BE2C (cell line): ENCODE measurements at places on chromosomes 2 and 18.

DNA sequence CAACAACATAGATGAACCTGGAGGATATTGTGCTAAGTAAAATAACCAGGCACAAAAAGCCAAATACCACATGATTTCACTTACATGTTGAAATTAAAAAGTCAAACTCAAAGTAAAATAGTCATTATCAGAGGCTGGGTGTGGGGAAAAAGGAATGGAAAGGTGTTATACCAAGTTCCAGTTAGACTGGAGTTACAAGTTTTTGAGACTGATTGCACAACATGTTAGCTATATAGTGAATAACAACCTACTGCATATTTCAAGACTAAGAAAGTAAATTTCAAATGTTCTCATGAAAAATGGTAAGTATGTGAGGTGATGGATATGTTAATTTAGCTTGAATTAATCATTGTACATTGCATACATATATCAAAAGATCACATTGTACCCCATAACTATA, 116.8 kb upstream of the HNMT start:
- DNase-seq = no peak

DNA sequence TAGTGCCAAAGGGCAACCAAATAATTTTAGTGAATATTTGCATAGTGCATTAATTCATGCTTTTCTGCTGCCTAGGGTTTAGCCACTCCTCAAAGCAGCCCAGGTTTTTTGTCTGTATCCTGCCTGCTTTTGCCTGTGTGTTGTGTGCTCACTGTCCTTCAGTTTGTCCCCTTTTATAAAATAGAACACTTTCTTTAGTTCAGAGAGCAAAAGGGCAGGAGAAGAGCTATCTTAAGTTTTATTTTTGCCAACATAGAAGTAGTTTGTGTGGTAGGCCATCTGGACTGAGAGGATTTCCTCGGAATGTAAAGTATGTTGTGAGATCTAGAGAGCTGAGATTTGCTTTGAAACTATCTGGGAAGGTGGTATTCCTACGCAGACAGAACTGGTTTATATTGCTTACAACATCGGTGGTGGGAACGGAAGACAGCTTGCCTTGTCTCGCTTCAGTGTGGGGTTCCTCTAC, 64.9 kb downstream of the EML4 start:
- no peak for DNase-seq

DNA sequence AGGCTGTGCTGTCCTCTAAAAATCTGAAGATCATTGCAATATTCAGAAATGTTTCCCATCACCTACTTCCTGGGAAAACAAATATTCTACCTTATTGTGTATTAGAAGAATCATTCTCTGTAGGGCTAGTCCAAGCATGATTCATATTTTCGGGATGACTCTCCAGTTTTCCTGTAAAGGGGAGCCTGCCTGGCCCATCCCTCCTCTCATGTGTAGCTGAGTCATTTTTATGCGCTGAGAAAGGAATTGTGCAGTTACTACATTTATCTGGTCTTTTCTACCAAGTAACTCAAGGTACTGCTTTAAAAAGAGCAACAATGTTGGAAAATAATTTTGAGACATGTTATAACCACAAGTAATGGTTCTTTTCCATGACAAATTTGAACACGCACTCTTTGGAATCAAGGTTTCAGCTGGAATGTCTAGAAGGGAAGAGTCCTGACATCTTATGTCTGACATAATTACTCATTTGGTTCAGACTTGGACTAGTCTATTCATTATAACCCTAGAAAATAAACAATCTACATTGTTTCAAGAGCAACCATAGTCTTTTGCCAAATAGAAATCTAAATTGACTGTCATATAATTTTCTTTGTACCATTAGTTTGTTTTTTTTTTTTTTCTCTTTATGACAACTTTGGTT, 6.6 kb downstream of the DSG3 start:
- DNase-seq = no peak

GRCh38 chr2:85523062-85523902, 15.7 kb upstream of the MAT2A start:
- DNase-seq = no peak

DNA sequence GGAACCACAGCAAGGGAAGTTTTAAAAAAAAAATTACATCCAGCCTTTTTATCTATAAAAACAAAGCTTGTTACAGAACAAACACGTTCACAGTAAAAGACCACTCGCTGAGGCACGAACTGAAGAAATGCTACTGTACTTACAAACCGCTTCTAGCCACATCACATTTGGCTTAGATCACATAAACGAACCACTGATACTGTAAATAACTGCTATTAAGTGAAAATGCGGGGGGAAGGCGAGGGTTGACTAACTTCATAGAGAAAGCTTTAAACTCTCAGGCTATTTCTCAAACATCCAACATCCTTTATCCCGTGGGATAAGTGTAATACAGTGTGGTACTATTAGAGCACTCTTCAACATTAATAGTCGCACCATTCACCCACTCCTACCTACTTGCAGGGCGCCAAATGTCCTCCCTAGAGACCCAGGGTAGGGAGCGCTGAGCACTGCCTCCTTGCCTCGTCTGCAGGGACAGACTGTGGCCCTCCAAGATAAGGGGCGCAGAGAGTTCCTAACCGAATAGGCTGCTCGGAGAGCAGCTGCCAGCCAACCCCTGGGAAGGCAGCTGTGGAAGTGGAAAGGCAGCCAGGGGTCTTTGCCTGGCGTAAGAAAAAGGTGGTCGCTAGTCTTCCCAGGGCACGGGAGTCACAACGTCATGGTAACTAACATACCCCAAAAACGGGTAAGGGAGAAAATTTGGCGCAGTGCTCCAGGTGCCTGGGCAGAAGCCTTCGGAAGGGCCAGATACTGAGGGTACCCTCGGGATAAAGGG, 854 bp downstream of the GPR155 start:
- peak; percentile 42 for DNase-seq

GRCh38 chr2:151315381-151315903, 26.0 kb upstream of the NMI start:
- peak; percentile 32 for DNase-seq

GRCh38 chr2:151482171-151482725, 72.5 kb downstream of the RIF1 start:
- DNase-seq = no peak

DNA sequence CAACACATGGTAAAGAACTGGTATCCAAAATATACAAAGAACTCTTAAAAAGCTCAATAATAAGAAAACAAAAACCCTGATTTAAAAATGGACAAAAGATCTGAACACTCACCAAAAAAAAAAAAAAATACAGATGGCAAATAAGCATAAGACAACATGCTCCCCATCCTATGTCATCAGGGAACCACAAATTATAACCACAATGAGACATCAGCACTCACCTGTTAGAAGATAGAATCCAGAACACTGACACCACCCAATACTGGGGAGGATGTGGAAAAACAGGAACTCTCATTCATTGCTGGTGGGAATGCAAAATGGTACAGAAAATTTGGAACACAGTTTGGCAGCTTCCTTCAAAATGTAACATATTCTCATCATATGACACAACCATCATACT, 66.7 kb downstream of the TMX3 start:
- DNase-seq = no peak

DNA sequence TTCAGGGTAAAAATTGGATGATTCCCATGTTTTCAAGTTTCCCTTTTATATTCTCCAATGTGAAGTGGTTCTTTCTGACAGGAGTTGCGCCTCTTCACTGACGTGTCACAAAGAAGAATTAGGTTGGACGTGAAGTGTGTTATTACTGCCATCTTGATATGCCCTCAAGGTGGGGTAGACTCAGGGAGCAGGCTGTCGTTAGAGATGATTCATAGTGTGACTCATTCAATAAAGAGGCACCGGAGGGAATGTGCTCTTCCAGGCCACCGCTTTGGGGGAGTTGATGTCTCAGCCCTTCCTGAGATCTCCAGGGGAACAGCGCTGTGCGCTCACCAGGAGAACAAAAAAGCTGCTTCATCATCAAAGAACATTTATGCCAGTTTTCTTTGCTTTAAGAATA, 3.6 kb upstream of the DGKD start:
- DNase-seq = peak; percentile 61

GRCh38 chr2:233400341-233400740, 46.0 kb downstream of the DGKD start:
- DNase-seq = no peak

GRCh38 chr18:54780970-54781369, 47.3 kb upstream of the RAB27B start:
- DNase-seq = no peak

DNA sequence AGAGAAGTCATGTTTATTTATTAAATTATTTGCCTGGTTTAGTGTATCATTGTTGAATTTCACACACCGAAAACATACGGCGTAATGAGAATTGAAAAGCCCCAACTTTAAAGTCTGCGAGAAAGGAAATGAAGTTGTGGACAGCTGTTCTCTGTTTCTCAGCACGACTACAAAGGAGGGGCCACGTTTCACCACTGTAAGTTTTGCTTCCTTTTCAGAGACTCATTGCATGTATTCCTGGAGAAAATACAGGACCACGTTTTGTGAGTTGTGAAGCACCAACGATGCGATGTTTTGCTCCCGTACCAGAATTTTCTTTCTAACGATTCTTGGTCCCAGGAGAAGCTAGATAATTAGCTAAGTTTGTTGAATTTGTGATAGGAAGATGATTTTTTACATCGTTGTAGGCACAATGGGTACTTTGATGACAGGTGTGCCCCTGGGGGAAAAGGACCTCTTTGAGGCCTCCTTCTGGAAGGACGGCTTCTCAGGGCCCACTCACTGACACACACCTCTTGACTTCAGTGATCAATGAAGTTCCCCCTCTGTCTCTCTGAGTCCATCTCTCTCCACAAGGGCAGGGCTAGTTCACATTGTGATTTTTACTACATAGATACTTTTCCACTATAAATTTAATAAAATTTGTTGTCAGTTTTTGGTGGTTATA, 23.7 kb upstream of the ACKR3 start:
- DNase-seq = no peak

DNA sequence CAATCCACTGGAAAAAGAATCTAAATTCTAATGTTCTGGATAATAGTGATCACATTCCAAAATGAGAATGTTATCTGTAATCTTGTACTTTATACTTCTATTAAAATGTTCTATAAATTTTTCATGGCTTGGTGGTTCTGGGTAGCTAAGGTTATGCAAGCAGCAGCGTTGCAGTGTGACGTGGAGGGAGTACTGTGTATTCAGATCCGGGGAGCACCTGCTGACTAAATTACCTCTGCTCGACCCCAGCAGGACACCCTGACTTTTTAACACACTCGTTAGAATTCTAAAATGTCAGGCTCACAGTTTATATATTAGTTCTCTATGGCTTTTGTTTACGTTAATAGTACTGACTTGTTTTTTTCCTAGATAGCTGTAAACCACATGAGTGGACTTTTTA, 13.0 kb downstream of the ATIC start:
- DNase-seq = no peak

GRCh38 chr2:104897515-104898184, 43.7 kb downstream of the POU3F3 start:
- no peak for DNase-seq

- DNase-seq = no peak
Measured at GRCh38 chr2:156343096-156343939, 10.8 kb upstream of the NR4A2 start.

GRCh38 chr18:67864677-67865340, 348.3 kb upstream of the DSEL start:
- no peak for DNase-seq

DNA sequence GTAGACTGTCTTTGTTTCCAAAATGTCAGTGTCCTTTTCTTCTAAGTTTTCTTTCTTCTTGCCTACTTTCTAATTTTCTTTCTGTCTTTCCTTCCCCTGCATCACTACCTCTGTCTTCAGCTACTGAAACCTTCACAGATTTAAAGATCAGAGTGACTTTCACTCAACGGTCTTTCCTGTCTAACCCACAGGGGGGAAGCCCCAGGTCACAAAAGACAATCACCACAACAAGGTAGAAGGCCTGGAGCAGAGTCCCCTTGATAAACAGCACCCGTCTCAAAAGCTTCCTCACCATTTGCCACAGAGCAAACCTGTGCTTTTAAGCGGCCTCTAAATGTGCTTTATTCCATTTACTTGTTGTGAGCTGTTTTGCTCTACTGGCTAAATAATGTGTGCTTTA, 665.4 kb downstream of the BCL11A start:
- no peak for DNase-seq

DNA sequence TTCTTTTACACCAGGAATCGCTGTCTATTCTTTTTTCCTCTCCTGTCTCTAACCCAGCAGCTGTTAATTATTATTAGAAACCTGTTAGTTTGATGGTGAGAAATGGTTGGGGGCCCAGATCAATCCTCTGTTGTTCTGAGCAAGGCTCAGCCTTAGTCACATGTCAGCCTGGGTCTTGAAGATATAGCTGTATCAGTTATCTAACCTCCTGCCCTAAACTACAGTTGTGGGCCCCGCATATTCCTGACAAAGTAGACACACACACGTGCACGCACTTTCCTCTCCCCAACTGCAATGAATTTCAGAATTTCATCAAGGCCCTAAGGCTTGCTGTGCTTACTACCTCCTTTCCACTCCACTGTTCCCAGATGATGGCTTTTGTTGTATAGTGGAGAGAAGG, 54.6 kb downstream of the OLA1 start:
- no peak for DNase-seq

GRCh38 chr18:63087421-63088230, 231.9 kb downstream of the BCL2 start:
- no peak for DNase-seq

GRCh38 chr2:213259266-213259665, 25.0 kb upstream of the SPAG16 start:
- no peak for DNase-seq

- DNase-seq = peak; percentile 30
Measured at GRCh38 chr2:106789185-106789584, 96.8 kb downstream of the ST6GAL2 start.

DNA sequence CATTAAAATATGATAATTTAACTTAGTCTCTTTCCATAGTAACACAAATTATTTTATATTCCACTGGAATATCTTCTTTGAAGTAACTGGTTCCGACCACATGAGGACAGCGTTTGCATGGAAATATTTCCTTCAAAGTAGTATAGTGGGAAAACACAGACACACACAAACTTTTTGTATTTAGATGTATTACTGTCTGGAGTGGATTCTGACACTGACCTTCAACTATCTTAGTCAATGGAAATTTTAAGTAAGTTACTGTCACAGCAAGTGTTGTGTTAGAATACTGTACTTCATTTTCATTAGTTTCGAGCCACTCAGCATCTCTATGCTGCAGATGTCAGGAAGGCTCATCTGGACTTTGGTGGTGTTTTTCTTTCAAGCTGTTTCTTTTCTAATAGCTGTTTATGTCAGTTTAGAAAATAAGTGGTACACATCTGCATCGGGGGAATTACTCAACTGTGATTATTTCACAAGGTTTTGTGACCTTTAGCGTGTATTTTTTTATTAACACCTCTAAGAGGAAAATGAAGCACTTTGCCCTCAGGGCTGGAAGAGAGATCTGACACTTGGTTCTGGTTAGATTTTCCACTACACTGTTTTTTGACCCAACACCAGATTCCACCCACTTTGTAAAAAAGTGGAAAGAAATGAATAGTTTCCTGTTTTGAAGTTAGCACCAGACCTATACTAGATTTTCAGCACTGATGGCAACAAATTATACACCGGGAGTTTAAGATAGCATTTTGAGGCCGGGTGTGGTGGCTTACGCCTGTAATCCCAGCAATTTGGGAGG, 18.9 kb upstream of the THOC1 start:
- DNase-seq = no peak
